ENCODE measurements at places on chromosomes 12 and 14. TPM values are rescaled to one million over a fixed set of nuclear protein-coding genes. Genes with fewer than 3 reads are reported as not detected.
A peak's percentile ranks its signal among the peaks of the same experiment; 100 is the strongest.

Gene ABCD2
- 6.2 TPM for polyA plus RNA-seq

DNA sequence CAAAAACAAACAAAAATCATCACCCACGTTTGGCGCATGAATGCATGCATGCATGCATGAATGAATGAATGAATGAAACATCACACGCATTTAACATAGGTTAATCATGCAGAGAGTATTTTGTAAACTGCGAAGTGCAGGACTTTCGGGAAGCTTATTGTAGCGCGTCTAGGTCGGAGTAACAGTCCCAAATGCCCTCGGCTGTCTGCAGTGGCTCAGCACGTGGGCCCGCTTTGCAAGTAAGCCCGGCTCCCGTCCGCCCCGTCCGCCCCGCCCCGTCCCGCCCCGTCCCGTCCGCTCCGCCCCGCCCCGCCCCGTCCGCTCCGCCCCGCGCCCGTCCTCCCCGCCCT lies 263 bp upstream of the IFT81 start:
- DNase-seq = no peak

Gene PPP1R12A
- polyA plus RNA-seq = 42.5 TPM

Gene SERPINA10
- 0.26 TPM for polyA plus RNA-seq

GRCh38 chr14:85487215-85487614 lies 42.7 kb upstream of the FLRT2 start:
- DNase-seq = no peak

Gene LHX5
- 13.0 TPM for polyA plus RNA-seq

GRCh38 chr12:71610031-71610795 lies 53.4 kb downstream of the ZFC3H1 start:
- DNase-seq = no peak

Gene TTC9
- 34.4 TPM for polyA plus RNA-seq

GRCh38 chr12:55679691-55680090 lies 28.0 kb downstream of the ITGA7 start:
- no peak for DNase-seq

Gene HOTAIR
- polyA plus RNA-seq = not detected

DNA sequence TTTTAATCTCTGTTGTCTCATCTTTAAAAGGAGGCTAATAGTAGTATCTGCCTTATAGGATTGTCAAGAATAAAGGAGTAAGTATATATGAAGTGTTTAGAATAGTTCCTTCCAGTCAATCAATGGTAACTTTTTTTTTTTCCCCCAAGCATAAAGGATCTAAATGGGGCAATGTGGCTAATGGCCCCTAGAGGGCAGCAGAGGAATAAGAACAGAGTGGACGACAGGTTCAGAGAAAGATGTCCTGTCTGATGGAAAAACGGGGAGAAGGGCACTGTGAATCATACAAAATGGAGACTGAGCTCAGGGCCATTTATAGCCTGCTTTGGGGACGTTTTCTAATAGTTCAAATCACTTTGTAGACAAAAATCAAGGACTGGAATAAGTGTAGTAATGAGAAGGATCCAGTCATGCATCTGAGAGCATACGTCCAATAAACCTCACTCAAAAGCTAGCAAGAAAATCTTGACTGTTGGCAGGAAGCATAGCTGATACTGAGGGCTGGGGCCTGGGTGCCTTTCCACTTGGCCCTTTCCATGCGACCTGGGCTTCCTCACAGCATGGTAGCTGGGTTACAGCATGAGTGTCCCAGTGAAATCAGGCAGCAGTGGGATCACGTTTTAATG lies 51.3 kb downstream of the IFNG-AS1 start:
- DNase-seq = peak; percentile 57

DNA sequence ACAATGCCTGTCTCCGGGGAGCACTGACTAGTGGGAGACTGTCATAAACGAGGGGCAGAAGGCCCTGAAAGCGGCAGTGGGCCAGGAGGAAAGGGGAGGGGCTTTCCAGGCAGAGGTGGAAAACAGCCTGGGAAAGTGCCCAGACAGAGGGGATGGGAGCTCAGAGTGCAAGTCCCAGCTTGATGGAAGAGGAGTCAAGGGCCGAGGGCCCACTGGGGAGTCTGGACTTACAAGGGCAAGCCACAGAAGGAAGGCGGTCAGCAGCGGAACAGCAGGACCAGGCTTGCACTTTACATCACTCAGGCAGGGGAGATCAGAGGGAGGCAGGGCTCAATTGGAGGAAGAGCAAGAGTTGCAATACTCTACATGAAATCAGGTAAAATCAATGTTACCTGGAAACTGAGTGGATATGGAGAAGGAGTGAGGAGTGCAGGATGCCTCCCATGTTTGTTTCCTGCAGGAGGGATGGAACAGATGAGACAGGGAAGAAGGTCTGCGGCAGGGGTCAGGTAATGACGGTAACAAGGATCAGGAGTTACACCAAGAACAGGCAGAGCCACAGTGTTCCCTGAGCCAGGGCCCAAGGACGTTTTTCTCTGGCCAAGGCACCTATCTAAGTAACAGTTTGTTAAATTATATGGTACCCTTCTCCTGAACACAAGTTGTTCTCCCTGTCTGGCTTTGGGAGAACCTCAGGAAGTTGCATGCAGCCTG lies 23.8 kb downstream of the PXN start:
- DNase-seq = no peak

DNA sequence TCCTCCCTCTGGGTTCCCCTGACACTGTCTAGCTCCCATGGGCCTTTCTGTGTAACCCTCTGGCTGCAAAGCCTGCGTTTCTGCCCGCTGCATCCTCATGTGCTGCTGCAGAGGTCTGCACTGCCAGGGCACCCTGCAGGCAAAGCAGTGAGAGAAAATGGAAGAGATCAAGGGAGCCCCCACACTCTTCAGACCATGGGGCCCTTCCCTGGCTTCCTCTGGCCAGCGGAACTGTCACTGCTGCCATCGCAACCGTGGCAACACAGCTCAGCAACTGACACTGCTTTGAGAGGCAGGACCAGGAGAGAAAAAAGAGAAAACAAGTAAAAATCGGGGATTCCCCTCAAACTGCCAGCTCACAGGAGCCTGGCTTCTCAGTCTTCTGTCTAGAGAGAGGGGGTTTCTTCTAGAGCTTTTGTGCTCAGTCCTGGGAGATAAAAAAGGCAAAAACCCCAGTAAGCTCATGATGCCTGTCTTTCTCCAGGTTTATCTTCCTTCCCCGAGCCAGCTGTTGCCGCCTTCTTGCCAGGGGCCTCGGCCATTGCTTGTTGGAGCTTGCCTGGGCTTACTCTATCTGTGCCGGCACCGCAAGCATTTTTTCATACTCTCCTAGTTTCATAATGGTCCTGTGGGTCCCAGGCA lies 38.9 kb downstream of the C14orf132 start:
- no peak for DNase-seq

DNA sequence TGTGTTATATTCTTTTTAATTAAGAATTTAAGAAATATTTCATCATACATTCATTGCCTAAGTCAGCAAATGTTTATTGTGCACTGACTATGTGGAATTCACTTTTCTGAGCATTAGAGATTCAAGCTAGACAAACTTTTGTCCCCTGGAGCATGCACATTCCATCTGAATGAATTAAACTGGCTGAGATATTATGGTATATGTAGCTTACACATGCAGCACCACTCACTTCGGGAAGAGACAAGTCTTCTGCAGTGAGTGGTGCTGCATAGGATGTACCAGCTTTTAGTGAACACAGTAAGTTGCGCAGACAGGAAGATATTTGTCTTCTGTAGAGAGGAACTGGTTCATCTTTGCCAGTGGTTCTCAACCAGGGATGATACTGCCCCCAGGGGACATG lies 318.4 kb downstream of the SYT1 start:
- no peak for DNase-seq

GRCh38 chr12:46391630-46392029 lies 19.1 kb upstream of the SLC38A2 start:
- no peak for DNase-seq

DNA sequence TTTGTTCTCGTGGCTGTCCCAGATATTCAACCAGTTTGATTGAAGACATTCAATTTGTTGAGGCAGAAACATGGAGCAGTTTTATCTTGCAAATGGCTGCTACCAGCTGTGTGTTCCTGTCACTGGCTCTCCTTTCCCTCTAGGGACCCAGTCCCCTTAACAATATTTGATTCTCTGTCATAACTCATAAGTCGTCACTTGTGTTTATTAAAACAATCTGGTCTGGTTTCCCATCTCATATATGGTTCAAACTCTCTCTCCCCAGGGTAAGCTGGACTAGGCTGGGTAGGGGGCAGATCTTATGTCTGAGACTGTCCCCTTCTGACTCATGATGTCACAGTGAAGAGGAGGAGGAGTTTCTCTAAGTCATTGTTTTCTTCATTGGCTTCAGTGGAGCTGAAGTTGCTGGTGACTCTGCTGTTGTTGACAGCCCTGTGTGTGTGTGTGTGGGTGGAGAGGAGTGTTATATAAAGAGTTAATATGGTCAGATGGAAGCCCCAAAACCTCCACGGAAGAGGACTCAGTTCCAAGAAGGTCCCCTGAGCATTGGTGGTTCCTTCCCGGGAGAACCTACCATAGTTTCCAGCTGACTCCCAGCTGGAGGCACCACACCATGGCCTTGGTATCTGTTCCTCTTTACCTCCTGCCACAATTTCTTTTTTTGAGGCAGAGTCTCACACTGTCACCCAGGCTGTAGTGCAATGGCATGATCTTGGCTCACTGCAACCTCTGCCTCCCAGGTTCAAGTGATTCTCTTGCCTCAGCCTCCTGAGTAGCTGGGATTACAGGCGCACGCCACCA lies 16.1 kb upstream of the GNG2 start:
- no peak for DNase-seq

Measured in spinal cord (tissue), 10 donors.